Muscle of leg (tissue), 16 donors: ENCODE measurements at places on chromosomes 2 and 18.

DNA sequence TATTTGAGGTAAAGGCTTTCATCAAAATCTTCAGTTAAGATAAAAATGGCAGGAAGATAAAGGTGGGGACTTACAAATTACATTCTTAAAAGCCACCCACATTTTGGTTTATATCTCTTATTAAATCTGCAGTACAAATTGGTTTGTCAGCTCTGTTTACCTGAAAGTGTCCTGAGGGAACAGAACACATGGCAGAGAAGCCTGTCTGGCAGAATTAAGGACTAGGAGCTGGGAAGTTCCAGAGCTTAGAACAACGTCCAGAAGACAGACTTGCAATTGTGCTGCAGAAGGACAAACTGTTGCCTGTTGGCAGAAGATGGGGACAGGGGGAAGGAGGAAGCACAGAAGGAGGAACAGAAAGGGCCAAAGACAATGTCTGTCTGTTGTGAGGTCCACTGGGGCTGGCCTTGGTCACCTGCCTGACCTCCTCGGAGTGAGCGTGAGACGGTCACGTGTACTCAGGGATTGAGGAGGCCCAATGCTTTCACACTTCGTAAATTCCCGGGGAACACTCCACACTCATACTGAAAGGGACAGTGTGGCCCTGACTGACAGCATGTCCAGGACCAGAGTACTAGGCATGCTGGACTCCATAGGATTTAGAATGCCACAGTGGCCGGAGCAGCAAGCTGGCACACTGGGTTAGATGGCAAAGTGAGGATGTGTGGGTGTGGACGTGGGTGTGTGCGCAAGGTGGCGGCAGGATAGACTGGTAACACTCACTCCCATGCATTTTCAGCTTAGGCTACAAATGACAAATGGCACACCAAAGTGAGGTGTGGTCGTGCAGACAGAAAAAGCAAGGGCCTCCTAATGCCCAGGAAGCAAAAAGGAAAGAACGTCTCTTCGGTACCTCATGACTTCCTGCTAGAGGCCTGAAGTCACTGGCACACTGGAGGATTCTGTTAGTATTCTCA lies 210.9 kb upstream of the REV1 start:
- H3K4me1 ChIP-seq, result peaks cover 2% of the 10 kb centered on the region
- H3K27me3 ChIP-seq, result no peaks in the 10 kb centered on the region
- no peak for DNase-seq
- no peak overlapping the region for H3K27ac ChIP-seq

- H3K4me3 ChIP-seq, result no peak overlapping the region
- peak; percentile 48 for DNase-seq
- H3K27ac ChIP-seq, result peak overlapping the region; percentile 93
- peaks cover 65% of the 10 kb centered on the region for H3K36me3 ChIP-seq
- peaks cover 85% of the 10 kb centered on the region for H3K4me1 ChIP-seq
- peaks cover 5% of the 10 kb centered on the region for H3K27me3 ChIP-seq
Measured at GRCh38 chr2:42052702-42053481, 5.1 kb downstream of the PKDCC start.

DNA sequence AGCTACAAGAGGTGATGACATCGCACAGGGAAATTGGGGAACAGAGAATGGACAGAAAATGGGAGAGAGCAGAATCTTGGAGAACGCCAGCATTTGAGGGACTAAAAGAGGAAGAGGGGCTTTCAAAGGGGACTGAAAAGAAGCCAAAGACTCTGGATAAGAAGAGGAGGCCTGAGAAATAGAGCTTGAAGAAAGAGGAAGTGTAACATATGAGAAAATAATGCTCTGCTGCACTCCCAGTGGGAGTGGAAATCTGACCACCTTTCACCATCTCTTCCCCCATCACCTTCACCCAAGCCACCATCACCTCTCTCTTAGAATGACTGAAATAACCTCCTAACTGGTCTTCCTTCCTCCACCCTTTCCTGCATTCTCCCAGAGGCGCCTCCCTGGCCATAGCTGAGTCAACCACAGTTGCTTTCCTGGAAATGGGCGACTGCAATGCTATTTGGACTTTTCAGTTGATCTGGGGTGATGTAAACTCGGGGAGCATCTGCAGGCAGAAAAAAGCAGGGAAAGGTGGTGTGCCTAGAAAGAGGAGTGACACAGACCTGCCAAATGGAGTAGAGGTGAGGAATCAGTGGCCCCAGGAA lies 16.8 kb downstream of the CXCR1 start:
- H3K27ac ChIP-seq, result no peak overlapping the region
- peaks cover 3% of the 10 kb centered on the region for H3K27me3 ChIP-seq
- no peaks in the 10 kb centered on the region for H3K4me1 ChIP-seq
- H3K36me3 ChIP-seq, result no peaks in the 10 kb centered on the region
- DNase-seq, result no peak
- H3K4me3 ChIP-seq, result no peak overlapping the region

DNA sequence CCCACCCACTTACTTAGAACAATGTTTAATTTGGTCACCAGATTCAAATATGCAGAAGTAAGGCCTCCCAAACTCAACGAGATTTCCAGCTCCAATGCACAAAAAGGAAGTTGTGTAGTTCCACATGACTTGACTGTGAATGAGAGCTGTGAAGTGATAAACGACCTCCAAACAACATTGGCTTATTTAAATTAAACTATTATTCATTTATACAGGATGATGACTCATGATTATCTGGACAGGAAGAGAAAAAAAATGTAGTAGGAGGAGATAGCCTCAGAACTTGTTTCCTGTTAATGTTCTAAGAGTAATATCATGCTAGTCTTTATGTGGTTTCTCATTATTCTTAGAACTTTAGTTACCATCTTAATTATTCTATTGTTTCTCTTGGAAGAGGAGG lies 237.3 kb downstream of the C1D start:
- H3K4me1 ChIP-seq, result no peaks in the 10 kb centered on the region
- DNase-seq, result no peak
- no peak overlapping the region for H3K27ac ChIP-seq
- no peaks in the 10 kb centered on the region for H3K27me3 ChIP-seq

DNA sequence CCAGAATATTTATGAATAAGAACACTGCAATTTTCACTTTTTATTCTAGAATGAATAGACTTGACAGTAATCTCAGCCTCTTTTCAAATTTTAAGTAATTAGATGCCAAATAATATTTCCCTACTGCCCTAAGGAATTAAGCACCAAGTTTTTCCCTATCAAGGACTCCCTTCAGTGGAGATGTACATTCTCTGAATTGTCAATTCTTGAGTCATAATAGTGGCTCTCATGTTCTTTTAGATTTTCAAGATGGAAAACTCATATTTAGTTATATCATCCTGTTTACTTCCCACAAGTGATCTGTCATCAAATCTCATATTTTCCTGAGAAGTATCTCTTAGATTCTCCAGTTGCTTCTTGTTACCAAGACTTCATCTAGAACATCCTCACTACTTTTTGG lies 1248.9 kb upstream of the CHAC2 start:
- H3K4me3 ChIP-seq, result no peak overlapping the region
- no peaks in the 10 kb centered on the region for H3K4me1 ChIP-seq
- no peak for DNase-seq
- no peak overlapping the region for H3K27ac ChIP-seq
- H3K27me3 ChIP-seq, result no peaks in the 10 kb centered on the region

DNA sequence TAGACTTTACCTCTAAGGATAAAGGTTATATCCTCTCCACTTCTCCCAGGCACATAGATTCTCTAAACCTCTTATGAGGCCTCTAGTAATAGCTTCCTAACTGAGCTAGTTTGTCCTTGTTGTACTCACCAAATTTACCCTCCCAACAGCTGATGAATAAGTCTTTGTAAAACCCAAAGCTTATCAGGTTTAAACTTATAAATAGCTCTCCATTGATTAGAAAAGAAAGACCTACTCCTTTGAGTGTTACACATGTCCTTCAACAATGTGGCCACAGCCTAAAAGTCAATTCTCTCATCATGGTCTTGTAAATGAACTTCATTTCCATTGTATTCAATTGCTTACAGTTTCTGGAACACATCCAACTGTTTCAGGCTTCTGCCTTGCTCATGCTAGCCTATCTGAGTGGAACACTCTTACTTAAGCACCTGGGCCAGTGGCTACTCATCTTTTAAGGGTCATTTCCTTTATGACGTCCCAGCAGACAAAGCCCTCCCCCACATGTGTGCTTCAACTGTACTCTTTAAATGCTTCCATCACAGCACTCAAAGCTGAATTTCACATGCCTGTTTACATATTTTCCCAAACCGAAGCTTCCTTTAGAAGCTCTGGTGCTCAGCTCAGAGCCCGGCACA lies 131.6 kb downstream of the CDH2 start:
- H3K27ac ChIP-seq, result no peak overlapping the region
- no peaks in the 10 kb centered on the region for H3K27me3 ChIP-seq
- no peak overlapping the region for H3K4me3 ChIP-seq
- DNase-seq, result peak; percentile 22

DNA sequence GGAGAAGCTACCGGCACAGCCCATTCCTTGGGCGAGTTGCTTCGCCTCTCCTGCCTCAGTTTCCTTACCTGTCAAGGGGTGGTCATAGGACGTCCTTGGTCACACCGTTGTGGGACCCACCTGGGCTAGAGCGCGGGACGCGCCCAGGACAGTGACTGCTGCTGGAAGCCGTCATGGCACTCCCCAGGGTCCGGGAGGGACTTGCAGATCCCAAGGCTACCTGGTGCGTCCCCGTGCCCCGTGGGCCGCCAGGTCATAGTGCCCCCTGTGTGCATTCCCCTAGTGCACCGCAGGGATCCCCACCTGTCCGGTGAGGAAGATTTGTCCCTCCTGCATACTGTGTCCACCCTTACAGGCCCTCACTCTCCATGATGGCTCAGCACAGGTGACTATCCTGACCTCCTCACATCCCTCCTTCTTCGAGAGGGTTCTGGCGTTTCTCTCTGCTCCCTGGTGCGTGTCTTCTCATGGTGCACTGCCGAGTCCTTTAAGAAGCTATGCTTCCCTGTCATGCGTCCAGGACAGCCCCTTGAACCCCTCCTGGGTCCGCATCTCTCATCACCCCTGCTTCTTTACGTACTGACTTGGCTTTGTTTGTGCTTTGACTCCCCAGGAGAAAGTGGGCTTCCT lies 886 bp upstream of the STK25 start:
- no peaks in the 10 kb centered on the region for H3K27me3 ChIP-seq
- H3K27ac ChIP-seq, result peak overlapping the region; percentile 67
- peak; percentile 36 for DNase-seq
- H3K4me1 ChIP-seq, result peaks cover 44% of the 10 kb centered on the region
- peak overlapping the region; percentile 68 for H3K4me3 ChIP-seq

DNA sequence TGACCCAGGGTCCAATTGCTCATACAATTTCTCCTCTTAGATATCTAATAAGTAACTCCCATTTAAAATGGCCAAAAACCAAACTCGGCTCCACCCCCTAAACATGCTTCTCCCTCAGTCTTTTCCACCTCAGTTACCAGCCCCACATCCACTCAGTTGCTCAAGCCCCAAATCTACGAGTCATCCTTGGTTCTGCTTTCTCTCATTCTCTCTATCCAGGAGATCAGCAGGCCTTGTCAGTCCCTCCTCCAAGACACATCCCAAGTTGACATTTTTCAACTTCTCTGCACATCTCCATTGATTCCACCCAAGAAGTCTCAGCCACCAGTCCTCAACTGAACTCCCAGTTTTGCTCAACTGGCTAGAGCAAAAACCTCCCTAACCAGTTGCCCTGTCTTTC lies 40.5 kb upstream of the RTN4 start:
- no peaks in the 10 kb centered on the region for H3K36me3 ChIP-seq
- H3K27me3 ChIP-seq, result no peaks in the 10 kb centered on the region
- DNase-seq, result no peak
- peaks cover 15% of the 10 kb centered on the region for H3K4me1 ChIP-seq

DNA sequence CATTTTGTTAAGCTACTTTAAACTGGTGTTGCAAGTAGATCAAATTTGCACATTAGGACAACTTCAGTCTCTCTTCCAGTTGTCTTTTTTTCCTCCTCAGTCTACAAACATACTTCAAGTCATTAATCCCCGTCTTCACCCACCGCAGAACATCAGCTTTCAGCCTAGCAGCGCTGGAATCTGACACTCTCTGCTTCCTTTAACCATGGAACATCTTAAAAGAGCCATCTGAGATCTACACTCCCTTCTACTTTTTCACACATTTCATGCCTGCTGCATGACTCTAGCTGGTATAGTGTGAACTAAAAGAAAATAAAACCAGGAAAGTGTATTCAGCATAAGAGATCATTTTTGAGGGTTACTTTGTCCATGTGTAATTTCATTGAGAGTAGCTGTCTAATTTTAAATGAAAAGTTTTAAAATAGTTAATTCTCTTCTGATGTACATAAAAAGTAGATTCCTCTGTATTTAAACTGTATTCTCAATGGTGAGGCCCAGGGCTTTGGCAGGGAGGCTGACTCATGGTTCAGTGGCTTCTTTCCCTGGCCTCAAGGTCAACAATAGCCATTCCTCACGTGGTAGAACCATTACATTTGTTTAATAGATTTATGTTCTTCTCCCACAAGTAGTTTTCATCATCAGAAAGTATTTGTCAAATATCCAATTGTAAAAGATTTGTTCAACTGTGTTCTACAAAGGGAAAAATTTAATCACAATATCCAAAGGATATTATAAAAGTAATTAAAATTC lies 16.5 kb downstream of the SGPP2 start:
- H3K27ac ChIP-seq, result no peak overlapping the region
- peaks cover 15% of the 10 kb centered on the region for H3K27me3 ChIP-seq
- no peaks in the 10 kb centered on the region for H3K36me3 ChIP-seq

- peaks cover 10% of the 10 kb centered on the region for H3K36me3 ChIP-seq
- H3K4me1 ChIP-seq, result no peaks in the 10 kb centered on the region
- no peak overlapping the region for H3K27ac ChIP-seq
- no peak for DNase-seq
- peaks cover 7% of the 10 kb centered on the region for H3K27me3 ChIP-seq
Measured at GRCh38 chr18:24428709-24429108, 2.2 kb downstream of the IMPACT start.

DNA sequence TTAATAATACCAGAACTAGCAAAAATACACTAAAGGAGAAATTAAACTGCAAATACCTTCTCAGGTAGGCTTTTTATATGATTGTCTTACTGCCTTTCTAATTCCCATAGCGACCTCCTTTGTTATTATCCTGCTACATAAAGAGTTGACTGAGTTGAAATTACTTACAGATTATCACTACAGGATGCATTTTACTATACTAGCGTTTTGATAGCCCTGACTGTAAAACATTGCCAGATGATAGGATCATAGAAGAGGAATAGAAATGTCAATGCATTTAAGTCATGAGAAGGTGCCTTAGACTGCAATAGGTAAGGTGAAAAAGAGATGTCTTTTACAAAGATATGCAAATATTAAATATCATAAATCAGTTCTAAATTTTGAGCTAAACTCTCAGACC lies 639.7 kb downstream of the NRXN1 start:
- no peak overlapping the region for H3K4me3 ChIP-seq
- H3K36me3 ChIP-seq, result no peaks in the 10 kb centered on the region
- no peaks in the 10 kb centered on the region for H3K4me1 ChIP-seq
- H3K27ac ChIP-seq, result no peak overlapping the region

DNA sequence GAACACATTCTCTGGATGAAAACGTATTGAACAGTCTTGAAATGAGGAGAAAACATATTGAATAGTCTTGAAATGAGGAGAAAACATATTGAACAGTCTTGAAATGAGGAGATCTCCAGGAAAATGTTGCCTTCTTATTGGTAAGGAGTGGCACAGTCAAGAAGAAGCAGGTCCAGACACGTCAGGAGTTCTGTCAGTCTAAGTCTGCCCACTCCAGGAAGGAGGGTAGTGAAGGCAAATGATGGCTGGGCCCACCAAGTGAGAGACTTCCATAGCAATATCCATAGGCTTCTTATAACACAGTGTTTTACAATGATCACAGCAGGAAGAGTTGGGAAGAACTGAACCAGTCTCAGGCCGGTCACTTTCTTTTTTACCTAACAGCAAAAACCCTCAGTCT lies 316.2 kb downstream of the ETAA1 start:
- no peak overlapping the region for H3K4me3 ChIP-seq
- no peaks in the 10 kb centered on the region for H3K36me3 ChIP-seq
- H3K4me1 ChIP-seq, result no peaks in the 10 kb centered on the region
- DNase-seq, result no peak
- H3K27ac ChIP-seq, result no peak overlapping the region

- no peaks in the 10 kb centered on the region for H3K36me3 ChIP-seq
- no peak overlapping the region for H3K27ac ChIP-seq
- no peak overlapping the region for H3K4me3 ChIP-seq
Measured at GRCh38 chr2:39676342-39676741, 10.6 kb downstream of the TMEM178A start.
